Posterior cingulate gyrus (tissue), 11 donors: ENCODE measurements at places on chromosomes 2 and 18.

- DNase-seq = no peak
Measured at GRCh38 chr18:8794156-8794933, 89.0 kb downstream of the MTCL1 start.

DNA sequence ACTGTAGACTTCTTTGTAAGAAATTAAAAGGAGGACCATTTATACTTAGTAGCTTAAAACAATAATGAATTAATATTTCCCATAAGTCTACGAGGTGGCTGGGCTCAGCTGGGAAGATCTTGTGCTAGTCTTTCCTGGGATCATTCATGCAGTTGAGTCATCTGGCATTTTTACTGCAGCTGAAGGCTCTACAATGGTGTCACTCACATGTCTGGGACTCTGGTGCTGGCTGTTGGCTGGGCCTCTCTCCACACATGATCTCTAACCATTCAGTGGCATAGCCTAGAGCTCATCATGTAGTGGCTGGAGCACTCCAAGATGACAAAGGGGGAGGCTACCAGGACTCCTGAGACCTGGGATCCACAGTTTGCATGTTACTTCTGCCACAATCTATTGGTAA is 35.5 kb downstream of the CLASP1 start:
- no peak for DNase-seq

DNA sequence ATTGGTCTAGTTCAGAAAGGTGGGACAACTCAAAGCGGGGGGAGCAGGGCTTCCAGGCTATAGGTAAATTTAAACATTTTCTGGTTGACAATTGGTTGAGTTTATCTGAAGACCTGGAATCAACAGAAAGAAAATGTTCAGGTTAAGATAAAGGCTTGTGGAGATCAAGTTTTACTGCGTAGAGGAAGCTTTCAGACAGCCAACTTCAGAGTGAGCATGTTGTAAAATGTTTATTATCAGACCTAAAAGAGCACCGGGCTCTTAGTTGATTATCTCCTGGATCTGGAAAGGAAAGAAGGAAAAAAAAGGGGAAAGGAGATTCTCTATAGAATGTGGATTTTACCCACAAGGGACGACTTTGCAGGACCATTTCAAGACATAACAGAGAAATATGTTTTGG is 227.0 kb upstream of the SH3BP4 start:
- no peak for DNase-seq

GRCh38 chr2:124121760-124122275 is 96.7 kb downstream of the CNTNAP5 start:
- DNase-seq = no peak

- no peak for DNase-seq
Measured at GRCh38 chr2:216711348-216711747, 16.0 kb upstream of the IGFBP5 start.

DNA sequence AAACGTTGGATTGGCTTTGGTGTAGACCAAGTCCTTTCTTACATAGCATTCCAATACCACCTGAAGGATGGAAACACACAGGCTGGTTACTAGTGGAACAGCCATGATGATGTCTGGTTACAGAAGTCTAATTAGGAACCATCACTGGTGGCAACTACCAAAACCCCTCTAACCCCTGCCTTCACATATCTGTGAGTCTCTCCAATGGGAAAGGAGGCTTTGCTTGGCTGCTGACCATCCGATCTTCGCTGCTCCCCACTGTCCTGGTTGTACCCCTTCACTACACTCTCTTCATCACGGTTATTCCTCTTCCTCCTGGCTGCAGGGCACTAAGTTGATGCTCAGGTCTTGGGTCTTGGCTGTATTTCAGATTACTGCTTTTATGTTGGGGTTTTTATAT is 97.7 kb downstream of the SPRED2 start:
- DNase-seq = no peak

DNA sequence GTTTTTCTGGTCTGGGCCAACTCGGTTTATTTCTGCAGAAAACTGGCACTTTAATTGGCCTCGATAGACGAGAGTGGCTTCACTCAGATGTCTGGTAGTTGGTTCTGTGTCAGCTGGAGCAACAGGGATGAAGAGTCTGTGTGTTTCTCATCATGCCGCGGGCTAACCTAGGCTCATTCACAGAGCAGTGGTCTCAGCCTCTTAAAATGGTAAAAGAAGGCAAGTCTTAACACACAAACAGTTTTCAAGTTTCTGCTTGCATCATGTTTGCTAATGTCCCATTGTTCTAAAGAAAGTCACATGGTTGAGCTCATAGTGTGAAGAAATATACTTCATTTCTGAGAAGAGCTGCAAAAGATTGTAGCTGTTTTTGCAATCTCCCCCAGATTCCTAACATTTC is 37.5 kb upstream of the ANXA4 start:
- no peak for DNase-seq

- DNase-seq = no peak
Measured at GRCh38 chr2:139214801-139215200, 434.6 kb upstream of the NXPH2 start.

DNA sequence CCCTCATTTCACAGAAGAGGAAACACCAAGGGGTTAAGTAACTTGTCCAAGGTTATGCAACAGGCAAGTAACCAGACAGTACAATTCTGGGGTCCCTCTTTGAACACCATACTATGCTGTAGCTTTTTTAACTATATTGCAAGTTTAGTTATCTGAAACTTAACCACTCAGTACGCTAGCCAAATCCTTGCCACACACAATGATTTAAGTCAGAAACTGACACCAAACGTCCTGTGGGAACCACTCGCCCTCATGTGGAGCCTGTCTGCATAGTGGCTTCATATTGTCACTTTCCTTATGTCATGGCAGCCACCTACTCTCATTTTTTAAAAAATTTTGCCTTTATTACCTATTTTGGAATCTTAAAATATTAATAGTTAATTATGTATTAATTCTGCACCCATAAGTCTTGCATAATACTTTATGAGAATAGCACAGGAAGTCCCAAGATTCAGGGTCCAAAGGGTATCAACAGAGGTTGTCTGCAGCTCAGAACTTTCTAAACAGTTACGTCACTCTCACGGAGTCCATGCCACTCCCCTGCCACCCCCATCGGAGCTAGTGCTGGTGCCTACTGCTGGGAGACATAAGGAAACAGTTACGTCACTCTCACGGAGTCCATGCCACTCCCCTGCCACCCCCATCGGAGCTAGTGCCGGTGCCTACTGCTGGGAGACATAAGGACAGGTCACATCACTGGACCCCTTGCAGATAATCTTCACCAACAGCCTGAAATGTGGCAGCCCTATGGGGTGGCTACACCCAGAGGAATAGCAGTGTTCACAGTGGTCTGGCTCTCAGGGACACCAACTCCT is 99.0 kb downstream of the L3MBTL4 start:
- no peak for DNase-seq

- DNase-seq = no peak
Measured at GRCh38 chr2:23756593-23757292, 170.2 kb downstream of the ATAD2B start.

GRCh38 chr2:36172824-36173223 is 182.8 kb upstream of the CRIM1 start:
- DNase-seq = no peak

DNA sequence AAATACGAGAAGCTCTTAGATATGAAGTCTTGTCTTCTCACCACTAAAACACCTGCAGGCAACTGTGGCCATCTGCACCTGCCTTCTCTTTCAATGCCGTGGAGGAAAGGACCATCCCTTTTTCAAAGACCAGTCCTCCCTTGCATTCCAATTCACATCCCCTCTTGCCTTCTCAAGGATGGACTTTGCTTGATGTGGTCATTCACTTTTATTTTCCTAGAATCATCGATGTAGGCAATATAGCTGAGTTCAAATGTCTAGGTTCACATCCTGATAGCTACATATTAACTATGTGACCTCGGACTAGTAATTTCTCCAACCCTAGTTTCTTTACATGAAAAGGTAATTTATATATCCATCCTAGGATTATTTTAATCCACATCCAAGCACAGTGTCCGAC is 110.1 kb downstream of the HIBCH start:
- no peak for DNase-seq

GRCh38 chr18:73752546-73752945 is 395.1 kb downstream of the FBXO15 start:
- DNase-seq = no peak

DNA sequence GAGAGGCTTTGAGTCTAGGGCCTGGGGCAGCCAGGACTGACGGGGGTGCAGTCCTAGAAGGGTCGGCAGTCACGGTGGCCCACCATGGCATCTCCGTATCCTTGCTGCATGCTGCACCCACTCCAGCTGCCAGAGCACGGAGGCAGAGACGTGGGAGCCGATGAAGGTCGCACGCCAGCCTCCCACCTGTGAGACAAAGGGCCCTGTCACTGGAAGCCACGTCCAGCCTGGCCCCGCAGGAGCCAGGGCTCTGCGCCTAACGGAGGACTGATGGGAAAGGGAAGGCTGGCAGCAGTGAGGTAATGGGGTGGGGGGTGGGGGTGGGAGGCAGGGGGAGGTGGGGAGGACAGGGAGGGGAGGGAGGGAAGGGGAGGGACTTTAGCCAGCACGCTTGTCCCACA is 21.9 kb downstream of the ITM2C start:
- no peak for DNase-seq

GRCh38 chr2:30266051-30266621 is 34.8 kb downstream of the LBH start:
- no peak for DNase-seq

- DNase-seq = no peak
Measured at GRCh38 chr2:229022652-229023051, 248.4 kb downstream of the PID1 start.
